ENCODE measurements at places on chromosomes 2 and 18.
A peak's percentile ranks its signal among the peaks of the same experiment; 100 is the strongest.

- DNase-seq: no peak
Measured at GRCh38 chr2:235587202-235587601, 93.4 kb downstream of the AGAP1 start.

GRCh38 chr18:74139888-74140287 is 7.7 kb downstream of the FBXO15 start:
- DNase-seq: no peak

GRCh38 chr2:46297546-46298271 is 502 bp downstream of the EPAS1 start:
- DNase-seq: peak; percentile 53

DNA sequence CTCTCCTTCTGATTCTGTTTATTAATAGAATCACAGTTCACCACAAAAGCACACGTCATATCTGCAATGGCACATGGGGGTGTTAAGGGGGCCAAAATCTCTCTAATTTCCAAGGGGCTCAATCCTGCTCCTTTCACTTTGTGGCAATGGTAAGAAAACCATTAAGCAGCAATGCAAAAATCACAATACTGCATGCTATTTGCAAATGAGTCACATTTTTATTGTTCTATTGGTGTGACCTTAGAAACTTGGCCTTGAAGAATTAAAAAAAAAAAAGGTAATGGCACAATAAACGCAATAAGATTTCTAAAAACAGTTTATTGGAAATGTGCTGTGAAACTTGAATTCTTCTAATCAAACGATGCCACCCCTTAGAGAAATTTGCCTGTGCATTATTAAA is 251.5 kb downstream of the ZNF521 start:
- DNase-seq: no peak

- peak; percentile 25 for DNase-seq
Measured at GRCh38 chr2:174333372-174334277, 1.1 kb upstream of the SP9 start.

Data from femur (tissue), 1 donor.